Naive thymus-derived CD4-positive, alpha-beta T cell (primary cell): ENCODE measurements at places on chromosomes 2 and 18. TPM values are rescaled to one million over a fixed set of nuclear protein-coding genes. Genes with fewer than 3 reads are reported as not detected.

Gene COL3A1
- polyA plus RNA-seq, result not detected

Gene SERPINB7
- polyA plus RNA-seq, result not detected

Gene ERFE
- not detected for polyA plus RNA-seq

Gene SNORC
- polyA plus RNA-seq, result not detected

Gene KCNG2
- polyA plus RNA-seq, result not detected
